ENCODE measurements at places on chromosomes 1 and 21. TPM values are rescaled to one million over a fixed set of nuclear protein-coding genes. Genes with fewer than 3 reads are reported as not detected.

PCP4L1 gene
- polyA plus RNA-seq: 1.3 TPM

VHLL gene
- not detected for polyA plus RNA-seq

DNA sequence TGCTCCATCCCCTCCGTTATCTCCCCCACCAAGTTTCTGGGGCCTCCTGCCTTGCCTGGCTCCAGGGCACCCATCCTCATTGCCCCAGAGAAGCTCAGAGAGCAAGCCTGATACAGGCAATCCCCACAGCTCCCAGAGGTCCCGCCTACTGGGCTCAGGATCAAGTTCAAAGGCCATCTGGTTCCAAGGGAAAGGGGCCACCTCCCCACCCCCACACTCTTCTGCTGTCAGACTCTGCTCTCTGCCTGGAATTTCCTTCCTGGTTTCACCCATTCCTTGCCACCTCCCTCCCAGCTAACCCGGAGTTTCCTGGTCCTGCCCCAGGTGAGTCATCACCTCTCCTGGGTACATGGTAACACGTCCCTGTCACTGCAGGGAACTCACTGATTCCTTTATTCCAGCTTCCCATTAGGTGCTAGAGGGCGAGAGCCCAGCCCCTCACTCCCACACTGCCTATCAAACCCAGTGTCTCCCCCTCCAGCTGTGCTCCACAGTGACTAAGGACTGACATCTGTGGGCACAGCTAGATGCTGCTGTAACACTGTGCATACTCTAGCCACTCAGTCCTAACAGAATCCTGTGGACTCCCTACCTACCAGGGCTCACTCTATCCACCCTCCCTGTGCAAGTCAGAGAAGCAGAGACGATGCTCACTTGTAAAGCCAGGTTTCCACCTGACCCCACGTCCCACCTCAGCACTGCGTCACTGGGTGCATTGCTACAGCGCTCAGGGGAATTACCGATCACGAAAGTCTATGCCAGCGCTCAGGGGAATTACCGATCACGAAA lies 21.8 kb downstream of the RSPH1 start:
- no peak for DNase-seq

DNA sequence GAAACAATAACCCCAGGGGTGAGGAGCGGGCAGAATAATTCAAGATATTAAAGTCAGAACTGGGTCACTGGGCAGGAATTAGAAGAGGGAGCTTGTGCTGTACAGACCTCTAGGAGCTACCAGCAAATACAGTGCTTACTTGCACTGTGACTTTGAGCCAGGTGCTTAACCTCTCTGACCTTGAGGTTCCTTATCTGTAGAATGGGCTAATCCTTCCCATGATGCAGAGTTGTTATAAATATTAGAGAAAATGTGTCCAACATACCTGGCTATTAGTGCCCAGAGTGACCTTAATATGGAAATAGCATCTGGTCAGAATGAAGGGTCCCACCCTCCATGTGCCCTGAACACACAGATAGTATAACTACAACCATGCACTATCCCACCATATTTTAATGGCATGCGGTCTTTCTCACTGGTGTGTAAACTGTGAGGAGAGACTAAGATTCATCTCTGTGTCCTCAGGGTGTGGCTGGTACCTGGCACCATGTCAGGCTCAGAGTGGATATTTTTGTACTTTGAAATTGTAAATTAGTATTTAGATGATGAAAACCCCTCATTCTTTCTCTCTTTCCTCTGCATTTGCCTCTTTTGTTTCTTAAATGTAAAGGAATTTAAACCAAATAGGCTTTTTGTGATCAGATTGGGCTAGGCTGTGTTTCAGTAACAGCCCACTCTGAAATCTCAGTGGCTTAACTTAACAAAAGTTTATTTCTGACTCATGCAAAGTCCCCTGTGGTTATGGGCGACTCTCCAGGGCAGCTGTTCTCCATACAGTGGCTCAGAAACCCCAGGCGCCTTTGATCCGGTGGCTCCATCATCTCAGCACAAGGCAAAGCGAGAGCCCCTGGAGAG lies 60.0 kb upstream of the ROR1 start:
- no peak for DNase-seq

PARS2 gene
- polyA plus RNA-seq: 10.9 TPM

All from left renal cortex interstitium (tissue), 4 donors.